GM12864 (cell line): ENCODE measurements at places on chromosomes 2 and 18.

GRCh38 chr2:189086710-189087109 is 92.9 kb downstream of the COL5A2 start:
- no peak for DNase-seq

GRCh38 chr2:198279026-198279425 is 474.6 kb downstream of the PLCL1 start:
- DNase-seq, result no peak

GRCh38 chr2:108288534-108289106 is at the start of gene SULT1C2:
Gene SULT1C2, plus strand, starts transcription at chr2:108288895. Its CDS starts 4,773 bp downstream, at chr2:108293668.
- DNase-seq, result no peak

GRCh38 chr2:26570083-26570430 is 71.1 kb downstream of the CIB4 start:
- DNase-seq, result no peak

GRCh38 chr2:20185176-20186022 is 39.5 kb downstream of the SDC1 start:
- no peak for DNase-seq

DNA sequence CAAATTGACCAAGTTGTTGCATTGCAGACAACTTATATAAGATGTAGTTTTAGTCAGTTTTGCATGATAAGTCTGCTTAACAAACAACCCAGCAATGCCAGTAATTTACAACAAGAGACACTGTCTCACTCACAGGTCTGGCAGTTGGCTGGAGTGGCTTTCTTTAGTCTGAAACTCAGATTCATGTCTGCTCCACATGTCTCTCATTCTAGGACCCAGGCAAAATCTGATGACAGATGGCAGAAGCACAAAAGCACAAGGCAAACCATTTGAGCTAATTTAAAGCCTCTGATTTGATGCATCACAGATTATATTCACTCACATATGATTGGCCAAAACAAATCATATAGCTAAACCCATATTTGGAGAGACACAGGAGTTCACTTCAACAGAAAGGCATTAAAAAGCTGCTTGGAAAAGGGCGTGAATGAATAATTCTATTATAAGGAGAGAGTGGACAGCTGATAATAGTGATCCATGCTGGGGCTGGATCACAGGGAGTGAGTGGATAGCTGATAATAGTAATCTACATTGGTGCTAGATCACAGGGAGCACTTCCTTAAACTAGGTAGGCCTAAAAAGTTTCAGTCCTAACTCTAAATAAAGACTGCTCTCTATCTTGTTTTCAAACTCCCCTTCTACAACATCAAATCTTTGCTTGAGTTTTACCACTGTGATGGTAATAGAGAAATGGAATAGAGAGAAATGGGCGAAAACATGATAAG is 593.2 kb upstream of the ZNF804A start:
- peak; percentile 25 for DNase-seq

GRCh38 chr18:13437796-13438506 is 219.4 kb downstream of the LDLRAD4 start:
- no peak for DNase-seq

DNA sequence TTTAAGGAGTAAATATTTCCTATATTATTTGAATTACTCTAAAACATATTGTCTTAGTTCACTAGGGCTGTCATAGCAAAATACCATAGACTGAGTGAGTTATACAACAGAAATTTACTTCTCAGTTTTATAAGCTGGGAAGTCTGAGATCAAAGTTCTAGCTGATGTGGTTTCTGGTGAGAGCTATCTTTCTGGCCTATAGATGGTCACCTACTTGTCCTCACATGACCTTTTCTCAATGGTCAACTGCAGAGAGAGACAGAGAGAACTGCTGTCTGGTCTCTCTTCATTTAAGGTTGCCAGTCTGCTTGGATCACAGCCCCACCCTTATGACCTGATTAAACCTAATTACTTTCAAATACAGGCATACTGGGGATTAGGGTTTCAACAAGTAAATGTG is 490.9 kb downstream of the FBXO15 start:
- DNase-seq, result no peak

GRCh38 chr2:190277234-190278112 is 42.2 kb downstream of the HIBCH start:
- DNase-seq, result no peak

DNA sequence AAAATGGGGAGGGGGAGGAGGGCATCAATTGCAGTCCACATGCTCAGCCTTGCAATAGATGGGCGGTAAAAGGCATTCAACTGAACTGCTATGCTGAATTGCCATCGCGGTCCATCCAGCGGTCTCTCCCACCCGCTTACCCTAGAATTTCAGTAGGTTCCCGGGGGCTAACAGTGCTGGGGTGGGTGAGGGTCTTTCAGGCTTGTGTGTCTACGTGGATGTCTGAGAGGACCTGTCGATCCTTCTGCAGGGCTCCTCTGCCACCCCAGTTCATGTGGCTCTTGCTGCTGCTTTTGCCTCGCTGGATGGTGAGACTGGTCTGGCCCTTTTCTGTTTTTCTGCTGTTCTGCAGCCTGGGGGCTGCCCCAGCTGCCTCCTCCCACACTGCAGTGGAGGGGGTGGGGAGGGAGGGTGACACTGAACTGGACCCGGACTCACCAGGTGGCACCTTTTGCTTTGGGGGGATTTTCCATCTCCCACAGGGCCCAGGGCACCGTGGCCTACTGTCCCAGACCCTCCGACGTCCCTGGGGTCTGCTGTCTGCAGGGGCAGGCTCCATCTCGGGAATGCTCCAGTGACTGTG is 14.1 kb downstream of the ACKR3 start:
- DNase-seq, result no peak

DNA sequence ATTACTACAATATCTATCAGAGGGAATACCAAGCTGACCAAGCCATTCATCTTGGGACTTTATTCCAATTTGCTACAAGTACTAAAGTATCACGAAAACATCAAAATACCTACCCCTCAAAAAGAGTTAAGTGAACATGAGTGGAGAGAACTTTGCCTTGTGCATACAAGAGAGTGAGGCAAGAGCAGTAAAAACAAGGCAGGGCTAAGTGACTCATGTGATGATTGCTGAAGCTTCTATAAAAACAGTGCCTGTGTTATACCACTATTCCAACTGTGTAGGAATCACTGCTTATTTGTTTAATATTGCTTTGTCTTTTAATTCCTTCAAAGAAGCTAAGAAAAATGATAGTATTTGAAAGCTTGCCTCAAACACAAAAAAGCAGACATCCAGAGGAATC is 61.2 kb downstream of the FARSB start:
- DNase-seq, result no peak
